Muscle of arm (tissue), 14 donors: ENCODE measurements at places on chromosomes 5 and 9. TPM values are rescaled to one million over a fixed set of nuclear protein-coding genes. Genes with fewer than 3 reads are reported as not detected.

DNA sequence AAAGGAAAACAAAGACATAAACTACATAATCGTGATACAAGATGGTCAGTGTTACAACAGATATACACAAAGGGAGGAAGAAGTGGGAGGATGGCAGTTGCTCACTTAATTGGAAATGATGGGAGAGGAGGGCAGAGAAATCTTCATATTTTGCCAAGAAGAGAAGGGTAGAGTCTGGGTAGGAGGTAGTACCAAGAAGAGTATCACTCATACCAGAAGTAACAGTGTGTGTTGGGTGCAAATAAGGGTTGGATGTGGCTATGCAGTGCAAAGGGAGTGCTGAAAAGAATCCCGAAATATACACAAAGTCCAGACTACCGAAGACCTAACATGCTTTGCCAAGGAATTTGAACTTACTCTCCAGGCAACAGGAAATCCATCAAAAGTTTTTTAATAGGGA is 41.0 kb downstream of the ERMP1 start:
- DNase-seq, result no peak

DNA sequence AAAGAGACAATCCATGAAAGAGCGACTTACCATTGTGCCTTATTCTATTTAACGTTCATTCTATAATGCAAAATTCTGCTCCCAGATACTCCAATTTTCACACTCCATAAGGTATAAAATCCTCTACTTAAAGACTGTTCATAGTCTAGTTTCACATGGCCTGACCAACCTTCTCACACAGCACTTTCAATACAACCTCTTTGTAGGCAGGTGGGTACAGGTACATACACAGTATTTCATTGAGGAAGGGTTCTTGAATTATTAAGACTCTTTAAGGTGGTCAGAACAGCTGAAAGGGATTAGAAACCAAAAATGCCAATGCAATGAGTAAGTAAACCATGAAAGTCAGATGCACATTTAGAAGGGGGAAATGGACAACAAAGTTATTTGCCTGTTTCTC is 352.0 kb downstream of the PARP8 start:
- no peak for DNase-seq

Gene JADE2
- 0.69 TPM for polyA plus RNA-seq

GRCh38 chr9:34010979-34011378 is 37.7 kb downstream of the UBAP2 start:
- no peak for DNase-seq

DNA sequence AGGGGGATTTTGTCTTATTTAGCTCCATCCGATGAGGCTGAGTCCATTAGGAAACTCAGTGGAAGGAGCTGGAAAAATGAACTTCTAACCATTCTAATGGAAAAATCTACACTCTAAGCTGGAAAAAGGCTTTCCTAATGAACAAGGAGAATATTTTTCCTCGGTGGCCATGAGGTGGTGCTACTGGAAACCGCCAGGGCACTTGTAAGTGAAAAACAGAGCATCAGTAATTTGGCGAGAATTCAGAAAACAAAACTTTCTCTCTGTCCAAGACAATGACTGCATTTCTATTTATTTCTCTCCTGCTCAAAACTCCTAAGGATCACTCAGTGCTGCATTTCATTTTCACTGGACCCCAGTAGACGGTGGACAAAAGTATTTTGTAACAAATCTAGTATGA is 237.6 kb downstream of the TENT4A start:
- DNase-seq, result no peak

Gene NKD2
- 1.4 TPM for polyA plus RNA-seq
